ENCODE measurements at places on chromosomes 3 and 15. TPM values are rescaled to one million over a fixed set of nuclear protein-coding genes. Genes with fewer than 3 reads are reported as not detected.

DNA sequence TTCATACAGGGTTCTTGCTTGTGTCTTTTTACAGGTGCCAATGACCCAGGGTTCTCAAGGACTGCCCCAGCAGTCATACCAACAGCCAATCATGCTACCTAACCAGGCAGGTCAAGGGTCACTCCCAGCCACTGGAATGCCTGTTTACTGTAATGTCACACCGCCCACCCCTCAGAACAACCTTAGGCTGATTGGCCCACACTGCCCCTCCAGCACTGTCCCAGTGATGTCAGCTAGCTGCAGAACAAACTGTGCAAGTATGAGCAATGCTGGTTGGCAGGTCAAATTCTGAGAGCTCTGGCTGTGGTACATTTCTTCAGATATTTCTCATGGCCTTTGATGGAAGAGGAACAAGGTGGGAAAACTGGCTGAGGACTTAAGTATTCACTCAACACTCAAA is 154.3 kb downstream of the ARPP21 start:
- no peak for DNase-seq

- DNase-seq, result no peak
Observed at GRCh38 chr15:87573534-87573933, 683.0 kb downstream of the NTRK3 start.

DNA sequence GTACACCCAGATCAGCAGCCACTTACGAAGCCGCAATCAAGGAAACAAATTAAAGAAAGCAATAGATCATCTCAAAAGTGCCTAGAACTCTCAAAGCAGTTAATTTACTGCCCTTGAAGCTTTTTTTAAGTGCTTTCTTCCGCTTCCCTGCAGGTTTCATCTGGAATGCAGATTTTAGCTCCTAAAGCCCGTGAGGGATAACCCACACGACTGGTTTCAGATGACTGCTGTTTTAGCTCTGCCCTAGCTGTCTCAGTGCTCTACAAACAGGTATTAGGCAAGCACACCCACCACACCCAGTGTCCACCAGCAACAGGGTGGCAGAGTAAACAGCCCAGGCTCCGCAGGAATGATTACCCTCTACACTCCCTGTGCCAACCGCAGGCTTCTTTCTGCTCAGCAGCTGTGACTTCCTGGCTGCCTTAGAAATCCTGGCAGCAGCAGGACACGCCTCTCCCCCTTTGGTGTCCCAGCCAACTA is 126.0 kb downstream of the FMN1 start:
- no peak for DNase-seq

DNA sequence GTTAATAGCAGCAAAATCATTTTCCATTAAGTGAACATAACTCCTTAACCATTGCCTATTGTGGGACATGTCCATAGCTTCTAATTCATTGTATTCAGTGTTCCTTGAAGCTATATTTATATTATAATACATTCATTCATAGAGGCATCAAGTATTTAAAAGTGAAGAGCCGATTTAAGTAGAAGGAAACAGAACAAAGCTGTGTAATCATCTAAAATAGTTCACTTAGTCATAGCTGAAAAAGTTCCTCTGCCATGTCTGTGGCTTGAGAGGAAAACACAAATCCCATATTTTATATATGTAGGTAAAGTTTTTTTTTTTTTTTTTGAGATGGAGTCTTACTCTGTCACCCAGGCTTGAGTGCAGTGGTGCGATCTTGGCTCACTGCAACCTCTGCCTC is 54.5 kb downstream of the TMEM108 start:
- DNase-seq, result no peak

DNA sequence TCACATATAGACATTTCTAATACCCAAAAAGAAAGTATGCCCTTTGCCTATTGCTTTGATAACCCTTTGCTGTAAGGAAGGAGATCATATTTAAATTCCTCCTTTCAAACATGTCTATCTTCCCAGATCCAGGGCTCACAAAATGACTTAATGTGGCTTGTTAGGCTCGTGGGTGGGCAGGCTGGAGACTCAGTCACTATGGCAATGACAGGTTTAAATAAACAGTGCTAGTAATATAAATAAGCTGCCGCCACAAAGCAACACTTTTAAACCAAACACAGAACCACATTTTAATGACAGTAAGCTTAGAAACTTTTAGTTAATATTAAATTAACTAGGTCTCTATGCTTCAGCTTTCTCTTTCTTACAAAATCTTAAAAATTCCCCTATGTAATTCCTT is 616.0 kb upstream of the NAALADL2 start:
- DNase-seq, result peak; percentile 60

GRCh38 chr3:9715764-9716437 is 12.3 kb downstream of the CPNE9 start:
- peak; percentile 96 for DNase-seq

DNA sequence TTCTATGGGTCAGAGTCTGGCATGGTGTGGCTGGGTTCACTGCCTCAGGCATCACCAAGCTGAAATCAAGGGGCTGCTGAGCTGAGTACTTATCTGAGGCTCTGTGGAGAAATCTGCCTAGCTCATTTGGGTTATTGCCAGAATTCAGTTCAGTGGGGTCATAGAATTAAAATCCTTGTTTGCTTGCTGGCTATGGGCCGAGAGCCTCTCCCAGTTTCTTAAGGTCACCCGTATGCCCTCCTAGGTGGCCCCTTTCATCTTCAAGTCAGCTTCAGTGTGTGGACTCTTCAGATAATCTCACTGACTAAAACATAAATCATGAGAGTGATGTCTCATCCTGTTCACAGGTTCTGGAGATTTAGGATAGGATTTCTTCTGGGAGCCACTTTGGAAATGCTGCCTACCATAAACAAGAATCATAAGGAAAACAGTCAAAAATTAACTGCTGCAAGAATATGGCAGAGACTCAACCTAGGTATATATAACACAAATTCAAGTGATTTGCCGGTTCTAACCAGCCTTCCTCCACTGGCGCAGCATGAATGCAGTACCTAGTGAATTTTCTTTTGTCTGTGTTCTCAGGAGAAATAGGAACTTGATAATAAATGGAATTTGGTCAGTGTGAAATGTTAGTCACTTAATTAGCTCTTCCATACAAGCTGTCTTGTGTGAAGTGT is 5.3 kb downstream of the CP start:
- DNase-seq, result no peak

DNA sequence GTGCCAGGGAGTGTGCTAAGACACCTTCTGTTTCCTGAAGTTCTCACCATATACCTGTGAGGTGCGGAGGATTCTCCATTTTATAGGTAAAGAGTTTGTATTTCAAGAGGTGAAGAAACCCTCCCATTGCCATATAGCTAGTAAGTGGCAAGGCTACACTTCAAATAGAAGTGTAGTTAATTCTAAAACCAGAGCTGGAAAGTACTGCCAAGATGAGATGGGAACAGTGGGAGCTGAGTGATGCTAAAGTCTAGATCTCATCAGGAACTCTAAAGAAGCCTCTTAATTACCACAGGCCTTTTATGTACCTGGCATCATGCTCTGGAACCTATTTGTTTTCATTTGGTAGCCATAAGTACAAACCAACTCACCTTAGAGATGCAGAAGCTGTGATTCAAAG is 98.6 kb upstream of the NUDT16 start:
- DNase-seq, result no peak

The GOLGA8M gene
- under 0.01 TPM for total RNA-seq

All from osteoblast (primary cell).